Mononuclear cell (primary cell): ENCODE measurements at places on chromosomes 1 and 21. TPM values are rescaled to one million over a fixed set of nuclear protein-coding genes. Genes with fewer than 3 reads are reported as not detected.

Gene FOXO6
- total RNA-seq: 0.31 TPM

Gene ZMYM1
- 17.3 TPM for total RNA-seq

Gene TBCE
- total RNA-seq: 5.0 TPM

Gene LEMD1
- 0.31 TPM for total RNA-seq

Gene IL19
- total RNA-seq: 0.10 TPM

Gene ITLN1
- total RNA-seq: 0.42 TPM

Gene PGBD5
- under 0.01 TPM for total RNA-seq

Gene FAM151A
- not detected for total RNA-seq

Gene CCDC185
- not detected for total RNA-seq

Gene SPRR2F
- total RNA-seq: not detected

Gene ZSWIM5
- total RNA-seq: 1.5 TPM

Gene RIIAD1
- total RNA-seq: not detected

Gene RGS16
- total RNA-seq: 4.3 TPM
